ENCODE measurements at places on chromosomes 13 and 19.

GRCh38 chr19:50460161-50460765 is 16.0 kb upstream of the EMC10 start:
- DNase-seq = no peak

DNA sequence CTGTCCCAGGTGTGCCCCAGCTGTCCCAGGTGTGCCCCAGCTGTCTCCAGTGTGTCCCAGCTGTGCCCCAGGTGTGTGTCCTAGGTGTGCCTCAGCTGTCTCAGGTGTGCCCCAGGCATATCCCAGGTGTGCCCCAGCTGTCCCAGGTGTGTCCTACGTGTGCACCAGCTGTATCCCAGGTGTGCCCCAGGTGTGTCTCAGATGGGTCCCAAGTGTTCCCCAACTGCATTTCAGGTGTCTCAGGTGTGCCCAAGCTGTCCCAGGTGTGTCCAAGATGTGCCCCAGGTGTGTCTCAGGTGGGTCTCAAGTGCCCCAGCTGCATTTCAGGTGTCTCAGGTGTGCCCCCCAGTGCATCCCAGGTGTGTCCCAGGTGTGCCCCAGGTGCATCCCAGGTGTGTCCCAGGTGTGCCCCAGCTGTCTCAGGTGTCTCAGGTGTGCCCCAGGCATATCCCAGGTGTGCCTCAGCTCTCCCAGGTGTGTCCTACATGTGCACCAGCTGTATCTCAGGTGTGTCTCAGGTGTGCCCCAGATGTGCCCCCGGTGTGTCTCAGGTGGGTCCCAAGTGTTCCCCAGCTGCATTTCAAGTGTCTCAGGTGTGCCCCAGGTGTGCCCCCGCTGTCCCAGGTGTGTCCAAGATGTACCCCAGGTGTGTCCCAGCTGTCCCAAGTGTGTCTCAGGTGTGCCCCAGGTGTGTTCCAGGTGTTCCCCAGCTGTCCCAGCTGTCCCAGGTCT is 1.3 kb upstream of the GRK1 start:
- no peak for DNase-seq

DNA sequence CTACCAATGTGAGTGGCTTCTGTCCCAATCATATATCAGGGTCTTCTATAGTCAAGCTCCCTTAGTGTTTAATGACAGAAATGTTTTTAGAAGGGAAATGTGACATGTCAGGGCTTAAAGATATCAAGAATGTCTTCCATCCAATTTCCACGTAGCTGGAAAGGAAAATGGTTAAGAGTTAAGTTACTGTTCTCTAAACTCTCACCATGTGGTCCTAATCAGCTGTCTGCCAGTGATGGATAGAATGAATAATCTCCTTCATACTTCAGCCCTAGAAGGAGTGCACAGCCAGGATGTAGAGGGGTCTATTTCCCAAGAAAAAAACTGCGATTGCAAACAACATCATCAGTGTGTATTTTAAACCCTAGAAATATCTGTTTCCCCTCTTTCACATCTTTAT is 36.3 kb downstream of the FLT1 start:
- no peak for DNase-seq

- no peak for DNase-seq
Measured at GRCh38 chr13:23025864-23026608, 154.7 kb upstream of the SGCG start.

GRCh38 chr13:60047918-60048317 is 115.8 kb downstream of the DIAPH3 start:
- DNase-seq = no peak

GRCh38 chr13:81916461-81916860 is 1575.5 kb upstream of the SPRY2 start:
- DNase-seq = no peak

DNA sequence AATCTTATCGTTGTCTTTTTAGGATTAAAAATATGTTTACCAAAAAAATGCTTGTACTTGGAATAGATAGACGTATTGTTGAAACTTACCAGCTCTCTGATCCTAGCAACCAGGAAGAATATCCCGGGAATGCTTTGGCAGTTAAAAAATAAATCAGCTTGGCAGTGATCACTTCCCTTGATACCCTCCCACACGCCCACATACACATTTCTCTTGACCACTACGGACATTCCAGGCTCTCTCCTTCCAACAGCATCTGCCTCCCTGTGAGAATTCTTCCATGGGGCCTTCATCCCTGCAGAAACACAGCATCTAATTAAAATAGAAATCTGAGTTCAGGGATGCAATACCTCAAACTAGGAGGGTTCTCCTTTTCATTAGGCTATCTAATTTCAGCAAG is 57.9 kb downstream of the THSD1 start:
- DNase-seq = no peak

DNA sequence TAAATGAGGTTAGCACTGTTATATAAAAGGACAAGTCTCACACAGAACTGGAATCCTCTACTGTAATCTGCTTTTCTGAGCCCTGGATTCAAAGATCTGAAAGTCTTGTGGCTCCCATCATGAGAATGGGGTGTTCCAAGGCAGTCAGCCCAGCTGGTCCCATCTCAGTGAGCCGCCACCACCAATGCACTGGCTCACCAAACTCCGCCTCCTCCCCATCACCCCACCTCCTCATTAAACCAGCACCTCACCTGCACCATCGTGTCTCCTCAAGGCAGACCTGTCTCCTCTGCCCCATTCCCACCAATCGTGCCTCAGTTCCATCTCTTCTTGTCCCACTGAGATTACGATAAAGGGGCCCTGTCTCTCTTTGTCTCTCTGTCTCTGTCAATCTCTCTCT is 166.7 kb downstream of the USP12 start:
- DNase-seq = no peak

GRCh38 chr13:96020155-96020575 is 33.0 kb downstream of the UGGT2 start:
- no peak for DNase-seq

- DNase-seq = no peak
Measured at GRCh38 chr19:12946092-12946721, 545 bp downstream of the RAD23A start.

DNA sequence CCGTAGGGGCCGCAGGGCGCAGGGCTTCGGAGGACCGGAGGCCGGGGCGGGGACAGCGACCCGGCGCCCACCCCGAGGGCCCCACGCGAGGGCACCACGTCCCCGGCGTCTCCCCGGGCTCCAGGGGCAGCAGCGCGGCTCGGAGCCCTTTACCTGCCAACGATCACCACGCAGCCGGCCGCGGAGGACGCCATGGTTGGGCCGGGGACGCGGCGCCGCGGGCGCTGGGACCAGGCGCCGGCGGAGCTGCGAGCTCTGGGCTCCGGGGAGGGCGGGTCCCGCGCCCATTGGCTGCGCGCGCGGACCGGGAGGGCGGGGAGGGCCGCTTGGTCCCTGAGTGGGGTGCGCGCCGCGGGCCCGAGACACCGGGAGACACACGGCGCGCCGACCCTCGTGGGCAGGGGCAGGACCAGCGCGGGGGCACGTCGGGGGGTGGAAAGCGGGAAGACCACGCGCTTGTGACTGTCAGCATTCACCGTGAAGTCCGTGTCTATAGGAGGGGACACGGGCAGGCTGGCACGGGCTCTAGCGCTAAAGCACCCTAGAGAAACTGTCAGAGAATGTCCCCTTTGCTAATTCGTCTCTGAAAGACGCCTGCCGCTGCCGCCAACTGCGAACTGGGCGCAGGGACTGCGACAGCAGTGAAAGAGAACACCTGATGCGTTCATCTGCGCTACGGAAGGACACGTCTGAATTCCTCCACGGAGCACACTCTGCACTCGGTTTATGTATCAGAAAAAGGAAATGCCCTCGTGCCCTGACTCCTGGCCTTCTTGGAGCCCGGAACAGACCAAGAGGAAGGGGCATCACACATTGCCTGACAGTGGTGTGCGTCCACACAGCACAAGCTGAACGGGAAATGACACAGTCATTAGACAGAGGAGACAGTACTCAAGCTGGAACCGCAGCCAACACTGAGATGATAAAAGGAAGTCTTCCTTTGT is at the start of gene CRYL1:
CRYL1 (minus strand) TSS at position 257 of the 944 bp plus-strand sequence; CDS start at position 194, 63 bp downstream.
- DNase-seq = peak; percentile 67

- DNase-seq = no peak
Measured at GRCh38 chr13:72145383-72145782, 278.4 kb upstream of the DACH1 start.

GRCh38 chr13:82439159-82439904 is 1442.9 kb downstream of the SLITRK1 start:
- DNase-seq = no peak

GRCh38 chr19:2426611-2427428 is 566 bp downstream of the TIMM13 start:
- DNase-seq = peak; percentile 33

GRCh38 chr13:96388598-96388997 is 298.7 kb downstream of the HS6ST3 start:
- DNase-seq = no peak

DNA sequence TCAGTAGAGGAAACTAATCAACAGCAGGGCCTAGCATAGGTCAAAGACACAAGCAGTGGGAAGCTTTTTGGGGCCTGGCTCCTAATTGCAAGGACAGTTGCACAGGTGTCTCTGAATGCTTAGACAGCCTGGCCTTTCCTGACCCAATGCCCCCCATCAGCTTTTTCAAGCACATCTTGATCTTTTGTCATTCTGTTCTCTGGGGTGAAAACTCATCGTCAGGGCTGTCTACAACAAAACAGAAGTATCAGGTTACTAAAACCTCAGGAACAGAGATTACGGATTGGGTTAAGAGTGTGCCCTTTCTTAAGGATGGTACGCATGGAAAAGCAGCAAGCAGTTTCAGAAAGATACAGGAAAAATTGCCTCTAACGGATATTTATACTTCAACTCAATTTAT is 8.3 kb upstream of the ZNF254 start:
- no peak for DNase-seq

GRCh38 chr13:89822467-89822866 is 1525.0 kb upstream of the MIR17HG start:
- no peak for DNase-seq

DNA sequence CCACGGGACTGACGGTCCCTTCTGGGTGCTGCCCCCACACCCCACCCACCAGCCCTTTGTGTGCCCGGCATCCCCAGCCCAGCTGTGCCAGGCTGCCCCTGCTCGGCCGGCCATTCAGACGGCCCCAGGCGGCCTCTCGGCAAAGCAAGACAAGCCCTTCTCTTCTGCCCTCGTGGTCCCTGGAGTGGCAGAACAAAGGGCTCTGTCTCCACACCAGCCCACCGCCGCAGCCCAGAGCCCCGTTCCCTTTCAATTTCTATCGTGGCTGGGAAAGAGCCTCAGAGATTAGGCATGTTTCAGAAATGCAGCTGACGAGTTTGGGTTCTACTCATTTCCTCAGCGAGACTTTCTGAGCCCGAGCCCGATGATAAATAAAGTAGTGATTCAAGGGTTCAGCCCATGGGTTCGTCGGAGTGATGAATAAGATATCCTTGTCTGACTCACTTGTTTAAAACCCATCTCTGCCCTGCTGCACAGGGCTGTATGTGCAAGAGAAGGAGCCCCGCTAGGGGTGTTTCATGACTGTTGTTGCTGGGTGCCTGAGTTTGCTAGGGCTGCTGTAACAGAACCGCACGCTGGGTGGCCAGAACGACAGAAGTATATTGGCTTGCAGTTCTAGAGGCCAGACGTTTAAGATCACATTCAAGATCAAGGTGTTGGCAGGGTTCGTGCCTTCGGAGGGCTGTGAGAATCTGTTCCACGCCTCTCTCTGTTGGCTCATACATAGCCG is 4.3 kb downstream of the MYO9B start:
- peak; percentile 89 for DNase-seq
